ENCODE measurements at places on chromosomes 11 and 22. TPM values are rescaled to one million over a fixed set of nuclear protein-coding genes. Genes with fewer than 3 reads are reported as not detected.

The LRRC32 gene
- 29.3 TPM for polyA plus RNA-seq

The ALDH3B1 gene
- polyA plus RNA-seq = 7.1 TPM

The KRTAP5-7 gene
- not detected for polyA plus RNA-seq

The SLC25A18 gene
- 0.63 TPM for polyA plus RNA-seq

The CSF2RB gene
- 2.8 TPM for polyA plus RNA-seq

The ACRV1 gene
- polyA plus RNA-seq = 0.45 TPM

The SLC17A6 gene
- not detected for polyA plus RNA-seq

The C11orf52 gene
- 2.4 TPM for polyA plus RNA-seq

The KLHDC7B gene
- not detected for polyA plus RNA-seq

The CNGA4 gene
- not detected for polyA plus RNA-seq

The FAM83F gene
- 0.73 TPM for polyA plus RNA-seq

DNA sequence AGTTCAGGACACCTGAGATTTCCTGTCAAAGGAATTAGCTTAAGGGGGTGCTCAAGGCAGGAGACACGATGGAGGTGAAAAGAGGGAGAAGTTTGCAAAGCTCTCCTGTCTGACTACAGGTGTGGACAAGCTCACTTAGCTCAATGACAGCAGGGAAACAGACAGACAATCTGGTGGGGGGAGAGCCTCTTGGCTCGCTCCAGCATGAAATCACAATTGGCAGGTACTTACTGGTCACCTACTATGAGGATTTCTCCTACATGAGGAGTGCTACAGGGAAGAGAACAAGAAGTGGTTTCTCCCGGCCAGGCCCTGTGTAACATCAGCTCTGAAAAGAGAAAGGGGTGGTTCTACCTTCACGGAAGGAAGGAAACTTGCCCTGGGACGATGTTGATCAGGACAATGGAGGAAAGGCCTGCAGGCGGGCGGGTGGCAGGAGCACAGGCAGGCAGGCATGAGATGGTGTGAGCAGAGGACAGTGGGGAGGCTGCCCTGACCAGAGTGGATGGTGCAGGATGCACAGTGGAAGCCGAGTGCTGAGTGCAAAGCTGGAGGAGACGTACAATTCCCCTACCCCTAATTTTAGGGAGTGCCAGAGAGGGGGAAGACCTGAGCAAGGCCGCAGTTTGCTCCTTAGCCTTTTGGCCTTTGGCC is 57.9 kb upstream of the CRTAM start:
- no peak for DNase-seq

DNA sequence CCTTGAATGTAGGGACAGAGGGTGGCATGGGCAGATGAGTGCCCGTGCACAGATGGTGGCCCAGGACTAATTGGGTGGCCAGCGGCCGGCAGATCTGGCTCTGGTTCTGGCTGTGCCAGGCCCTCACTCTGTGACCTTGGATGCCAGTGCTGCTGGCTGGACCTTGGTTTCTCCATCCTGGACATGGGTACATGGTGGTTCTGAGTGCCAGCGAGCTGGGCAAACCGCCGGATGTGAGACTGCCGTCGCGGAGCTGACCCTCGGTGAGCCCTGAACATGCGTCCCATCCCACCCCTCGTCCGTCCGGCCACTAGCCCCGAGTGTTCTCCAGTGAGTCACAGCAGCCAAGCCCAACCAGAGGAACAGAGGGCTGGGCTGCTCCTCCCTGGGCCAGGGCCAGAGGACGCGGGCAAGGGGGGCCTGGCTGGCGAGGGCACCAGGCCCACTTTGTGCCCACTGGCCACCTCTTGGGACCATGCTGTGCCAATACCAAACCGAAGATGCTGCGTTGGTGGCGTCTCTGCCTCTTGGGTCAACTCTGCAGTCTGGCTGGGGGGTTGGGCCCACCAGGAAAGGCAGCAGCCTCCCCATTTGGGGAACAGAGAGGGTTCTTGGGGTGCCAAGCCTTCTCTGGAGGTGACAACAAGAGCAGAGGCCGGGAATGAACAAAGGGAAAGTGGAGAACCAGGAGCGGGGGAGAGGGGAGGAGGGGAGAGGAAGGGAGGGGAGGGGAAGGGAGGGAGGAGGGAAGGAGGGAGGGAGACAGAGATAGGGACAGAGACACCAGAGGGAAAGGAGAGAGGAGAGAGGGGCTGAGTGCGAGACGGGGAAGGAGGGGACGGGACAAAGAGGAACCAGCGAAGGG is 10.7 kb downstream of the LSP1 start:
- DNase-seq = peak; percentile 94

DNA sequence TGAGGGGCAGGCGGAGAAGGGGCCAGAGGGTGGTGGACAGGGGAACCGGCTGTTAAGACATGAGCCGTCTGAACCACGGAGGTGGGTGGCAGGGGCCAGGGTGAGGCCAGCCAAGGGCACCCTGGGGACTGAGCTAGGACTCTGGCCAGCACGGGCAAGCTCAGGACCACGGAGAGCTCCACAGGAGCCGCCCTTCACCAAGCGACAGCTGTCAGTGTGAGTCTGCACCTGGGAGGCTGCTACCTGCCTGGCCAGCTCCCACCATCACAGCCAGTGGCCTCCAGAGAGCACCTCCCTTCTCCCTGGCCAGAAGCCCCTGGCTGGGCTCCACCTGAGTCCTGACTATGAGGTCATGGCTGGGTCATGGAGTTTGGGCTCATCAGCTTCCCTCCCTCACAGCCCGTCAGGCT is 21.6 kb downstream of the MGAT3 start:
- no peak for DNase-seq

- DNase-seq = no peak
These were observed 5.4 kb upstream of the TXN2 start for GRCh38 chr22:36486619-36487384.

DNA sequence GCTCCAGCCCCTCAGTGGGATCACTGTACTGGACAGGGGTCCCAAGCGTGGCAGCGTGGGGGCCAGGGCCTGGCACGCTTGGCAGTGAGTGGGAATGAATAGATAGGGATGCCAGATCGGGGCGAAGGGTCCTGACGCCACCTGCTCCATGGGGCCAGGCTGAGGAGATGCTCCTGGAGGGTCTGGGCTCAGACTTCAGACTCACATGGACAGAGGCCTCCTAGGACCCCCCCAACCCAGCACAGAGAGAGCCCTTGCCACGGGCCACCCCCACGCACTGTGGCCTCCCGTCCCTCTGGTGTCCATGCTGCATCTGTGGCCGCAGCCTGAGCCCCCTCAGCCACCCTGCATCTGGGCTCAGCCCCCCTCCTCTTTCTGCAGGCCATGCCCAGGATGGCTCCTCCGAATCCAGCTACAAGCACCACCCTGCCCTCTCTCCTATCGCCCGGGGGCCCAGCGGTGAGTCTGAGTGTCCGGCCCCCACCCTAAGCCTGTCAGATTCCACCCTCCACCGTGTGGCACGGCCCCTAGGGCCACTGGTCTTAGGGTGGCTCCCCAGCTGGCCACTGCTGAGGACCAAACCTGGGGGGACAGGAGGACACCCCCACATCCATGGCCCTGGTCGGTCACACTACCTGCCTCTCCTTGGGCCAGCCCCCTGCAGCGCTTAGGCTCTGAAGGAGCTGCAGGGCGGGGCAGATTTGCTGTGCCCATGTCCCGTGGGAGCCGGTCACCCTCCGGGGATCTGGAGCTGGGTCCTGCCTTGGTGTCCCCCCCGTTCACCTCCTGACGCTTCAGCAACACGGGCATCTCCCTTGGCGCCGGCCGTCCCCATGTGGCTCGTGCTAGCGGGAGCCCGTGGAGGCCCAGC is 2.7 kb downstream of the MUC5AC start:
- no peak for DNase-seq

DNA sequence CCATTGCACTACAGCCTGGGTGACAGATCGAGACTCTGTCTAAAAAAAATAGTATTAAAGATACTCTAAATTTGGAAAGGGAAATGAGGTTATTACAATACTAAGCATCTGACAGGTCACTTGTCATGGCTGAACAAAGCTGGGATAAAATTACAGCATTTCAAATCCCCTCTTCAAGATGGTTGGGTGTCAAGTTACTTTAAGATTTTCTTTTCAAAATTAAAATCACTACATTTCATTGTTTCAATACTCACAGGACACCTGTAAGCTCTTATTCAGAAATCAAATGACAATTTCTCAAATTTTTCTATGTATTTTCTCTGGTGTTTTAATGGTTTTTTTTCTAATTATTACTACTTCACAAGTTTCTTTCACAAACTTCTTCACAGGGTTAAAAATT is 5.7 kb downstream of the TAF1D start:
- no peak for DNase-seq

GRCh38 chr22:41447435-41448188 is 1.0 kb upstream of the TOB2 start:
- peak; percentile 89 for DNase-seq

- DNase-seq = no peak
These were observed 30.1 kb upstream of the TMEM45B start for GRCh38 chr11:129785383-129786111.

DNA sequence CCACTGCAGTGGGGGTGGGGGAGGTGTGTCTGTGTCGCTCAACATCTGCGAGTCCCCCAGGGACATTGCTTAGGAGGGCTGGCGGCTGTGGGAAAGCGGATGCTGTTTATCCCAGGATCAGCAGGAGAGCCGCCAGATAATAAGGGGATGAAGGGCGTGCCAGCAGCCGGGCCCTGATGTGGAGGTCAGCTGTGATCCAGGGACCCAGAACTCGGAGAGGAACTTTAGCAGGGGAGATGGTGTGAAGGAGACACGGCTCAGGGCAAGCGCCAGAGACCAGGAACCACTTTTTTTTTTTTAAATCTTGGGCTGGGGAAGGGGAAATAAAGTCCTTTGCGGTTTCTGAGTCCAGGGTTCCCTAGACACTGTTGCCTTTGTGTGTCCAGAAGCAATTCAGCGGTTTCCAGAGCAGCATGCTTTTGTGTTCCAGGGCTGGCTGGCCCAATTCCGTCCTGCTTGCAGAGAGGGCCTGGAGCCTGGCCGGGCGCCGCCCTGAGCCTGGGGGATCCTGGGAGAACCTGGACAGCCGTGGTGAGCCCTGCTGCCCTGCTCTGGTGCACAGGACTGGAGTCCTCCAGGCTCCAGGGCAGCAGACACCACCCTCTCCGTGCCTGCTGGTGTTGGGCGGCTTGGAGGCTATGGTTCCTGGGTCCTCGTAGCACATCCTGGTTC is at the start of gene GRAMD4:
Gene GRAMD4 (plus strand): TSS at position 557 of the 672 bp plus-strand sequence. CDS start 6,414 bp downstream, outside the sequence.
- DNase-seq = peak; percentile 85

DNA sequence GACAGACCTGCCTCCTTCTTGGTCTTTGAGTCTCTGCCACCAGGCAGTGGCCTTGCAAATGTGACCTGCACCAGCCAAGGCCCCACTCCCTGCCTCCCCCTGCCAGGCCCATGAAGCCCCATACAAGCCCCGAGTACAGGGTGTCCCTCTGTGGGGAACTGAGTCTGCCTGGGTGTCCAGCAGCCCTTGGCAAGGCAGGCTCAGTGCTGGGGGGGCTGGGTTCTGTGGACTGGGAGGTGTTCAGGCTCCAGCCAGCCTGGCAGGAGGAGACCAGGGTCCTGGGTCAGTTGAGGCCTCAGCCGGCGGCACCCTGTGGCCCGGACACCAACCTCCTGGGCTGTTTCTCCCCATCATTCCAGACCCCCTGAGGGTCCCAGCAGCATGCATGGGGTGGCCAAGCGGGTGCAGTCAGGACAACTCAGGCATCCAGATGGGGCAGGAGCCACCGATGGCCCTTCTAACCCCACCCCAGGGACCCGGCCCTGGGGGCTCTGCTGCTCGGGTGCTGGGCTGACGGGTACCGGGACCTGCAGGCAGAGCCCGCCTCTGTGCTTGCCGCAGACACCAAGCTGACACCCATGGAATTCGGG is 5.7 kb downstream of the MUC5AC start:
- no peak for DNase-seq

- no peak for DNase-seq
These were observed 28.2 kb upstream of the CTSD start for GRCh38 chr11:1791912-1792311.

GRCh38 chr11:79570104-79570503 is 129.3 kb upstream of the TENM4 start:
- DNase-seq = no peak

- DNase-seq = no peak
These were observed 2.2 kb upstream of the C11orf16 start for GRCh38 chr11:8934742-8935488.

DNA sequence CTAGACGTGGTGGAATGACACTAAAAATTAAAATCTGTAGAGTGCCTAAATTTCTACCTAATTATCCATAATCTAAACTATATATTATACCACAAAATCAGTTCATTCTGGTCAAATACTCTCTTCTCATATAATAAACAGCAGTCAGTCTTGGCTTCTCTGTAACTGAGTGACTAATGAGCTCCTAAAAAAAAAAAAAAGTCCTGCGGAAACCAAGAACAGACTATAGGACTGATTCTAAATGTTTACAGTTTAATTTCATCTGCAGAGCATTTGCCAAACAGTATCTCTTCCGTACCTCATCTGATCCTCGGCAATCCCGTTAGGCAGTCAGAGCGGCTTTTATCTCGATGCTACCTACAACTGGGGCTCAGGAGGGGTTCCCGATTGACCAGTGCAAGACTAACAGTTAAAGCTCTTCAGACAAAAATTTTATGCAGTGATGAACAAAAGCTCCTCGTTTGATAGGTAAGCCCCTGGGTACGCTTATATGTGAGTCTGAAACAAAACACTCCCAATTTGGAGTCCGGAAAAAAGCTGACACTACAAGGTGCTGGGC is 686 bp downstream of the KIF18A start:
- no peak for DNase-seq

GRCh38 chr22:31958625-31959239 is 14.4 kb downstream of the YWHAH start:
- no peak for DNase-seq

- peak; percentile 96 for DNase-seq
These were observed 45.1 kb downstream of the C11orf96 start for GRCh38 chr11:43987384-43988039.
